ENCODE measurements at places on chromosomes 16 and 17. TPM values are rescaled to one million over a fixed set of nuclear protein-coding genes. Genes with fewer than 3 reads are reported as not detected.

Gene TBKBP1
- 5.4 TPM for total RNA-seq

Gene TP53TG3
- not detected for total RNA-seq

DNA sequence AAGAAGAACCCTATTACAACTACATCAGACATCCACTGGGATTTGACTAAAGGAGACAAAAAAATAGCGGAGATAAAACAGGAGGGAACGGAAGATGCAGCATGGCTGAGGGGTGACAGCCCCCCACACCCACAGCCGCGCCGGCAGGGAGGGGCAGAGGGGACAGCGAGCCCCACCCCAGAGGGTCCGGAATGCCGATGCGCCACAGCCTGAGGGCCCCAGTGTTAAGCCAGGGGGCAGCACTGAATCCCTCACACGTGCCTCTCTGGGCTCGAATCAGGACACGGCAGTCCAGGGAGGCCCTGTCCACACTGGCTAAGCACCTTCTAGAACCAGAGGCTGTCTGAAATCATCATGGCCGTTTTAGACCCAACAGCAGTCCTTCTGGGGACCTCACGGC is 18.8 kb downstream of the MAP1LC3B start:
- peak; percentile 25 for ATAC-seq

- peak; percentile 76 for ATAC-seq
These were observed 7.8 kb upstream of the RNASEK start for GRCh38 chr17:7004398-7005253.

GRCh38 chr16:11390573-11391495 is 45.6 kb downstream of the RMI2 start:
- peak; percentile 93 for ATAC-seq

DNA sequence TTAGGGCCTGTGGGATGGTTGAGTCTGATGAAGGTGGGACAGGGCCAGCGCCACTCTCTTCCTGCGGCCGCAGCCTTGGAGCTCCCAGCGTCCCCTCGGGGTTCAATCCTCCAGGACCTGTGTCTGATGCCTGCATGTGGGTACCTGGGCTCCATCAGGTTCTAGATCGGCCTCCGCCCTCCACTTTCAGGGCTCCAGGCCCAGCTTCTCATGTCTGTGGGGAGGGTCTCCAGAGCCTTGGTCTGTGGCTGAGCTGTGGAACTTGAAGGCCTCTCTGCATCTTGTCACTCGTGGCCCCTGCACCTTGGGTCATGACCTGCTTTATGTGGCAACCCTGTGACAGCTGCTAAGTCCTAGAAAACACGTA is 89.8 kb upstream of the ZNF750 start:
- no peak for ATAC-seq

GRCh38 chr17:47279062-47279801 is 25.6 kb downstream of the ITGB3 start:
- peak; percentile 20 for ATAC-seq

DNA sequence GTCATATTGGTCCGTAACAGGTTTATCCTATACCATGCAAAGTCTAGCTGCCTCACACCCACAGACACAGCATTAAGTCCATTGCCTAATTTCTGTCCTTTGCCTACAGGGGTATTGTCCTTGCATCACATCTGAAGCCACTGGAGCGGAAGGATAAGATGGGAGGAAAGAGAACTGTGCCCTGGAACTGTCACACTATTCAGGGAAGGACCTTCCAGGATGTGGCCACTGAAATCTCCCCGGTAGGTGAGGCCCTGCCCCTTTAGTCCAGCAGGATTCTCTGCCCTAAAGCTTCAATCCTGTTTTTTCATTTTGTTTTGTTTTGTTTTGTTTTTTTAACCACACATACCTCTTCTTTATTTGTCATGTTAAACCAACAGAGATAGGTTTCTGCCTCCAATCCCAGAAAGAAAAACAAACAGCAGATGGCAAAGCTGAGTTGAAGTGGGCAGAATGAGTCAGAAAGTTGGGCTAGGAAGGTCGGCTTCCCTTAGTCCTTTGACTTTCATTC is 2.2 kb upstream of the EFTUD2 start:
- no peak for ATAC-seq

DNA sequence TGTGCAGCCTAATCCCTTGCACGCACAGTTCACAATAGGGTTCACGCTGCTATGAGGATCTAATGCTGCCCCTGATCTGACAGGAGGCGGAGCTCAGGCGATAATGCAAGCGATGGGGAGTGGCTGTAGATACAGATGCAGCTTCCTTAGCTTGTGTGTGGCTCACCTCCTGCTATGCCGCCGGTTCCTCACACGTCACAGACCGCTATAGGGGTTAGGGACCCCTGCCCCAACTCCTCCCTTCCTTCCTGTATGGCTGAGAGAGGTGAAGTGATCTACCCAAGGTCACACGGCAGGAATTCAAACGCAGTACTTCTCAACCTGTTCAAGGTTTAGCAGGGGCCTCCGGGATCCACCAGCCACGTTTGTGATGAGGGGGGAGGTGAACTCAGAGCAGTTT is 13.4 kb upstream of the PLLP start:
- ATAC-seq, result no peak

DNA sequence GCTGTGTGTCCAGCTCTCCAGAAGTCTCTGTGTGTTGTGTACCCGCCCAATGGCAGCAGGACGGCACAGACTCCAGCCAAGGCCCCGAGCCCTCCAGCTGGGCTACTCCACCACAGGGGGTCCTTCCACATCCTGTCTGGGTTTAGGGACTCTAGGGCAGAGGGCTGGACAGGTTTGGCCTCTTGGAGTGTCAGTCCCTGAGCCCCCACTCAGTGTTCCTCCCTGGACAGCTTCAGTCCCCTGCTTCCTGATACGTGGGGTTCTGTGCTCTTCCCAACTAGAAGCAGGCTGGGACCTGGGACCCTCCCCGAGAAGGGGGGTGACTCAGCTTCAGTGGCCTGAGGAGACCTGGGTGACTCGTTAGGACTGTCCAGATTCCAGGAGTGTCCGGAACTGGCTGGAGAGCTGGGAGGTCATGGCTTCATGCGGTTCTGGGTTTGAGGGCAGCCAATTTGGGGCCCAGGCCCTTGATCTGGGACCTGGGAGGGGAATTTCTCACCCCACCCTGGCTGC is 4.2 kb downstream of the CDK3 start:
- no peak for ATAC-seq

- no peak for ATAC-seq
These were observed 102.9 kb downstream of the HIC1 start for GRCh38 chr17:2157675-2158395.
